ENCODE measurements at places on chromosomes 13 and 19.

- no peak for DNase-seq
These were observed 182.5 kb upstream of the OBI1 start for GRCh38 chr13:78841358-78841963.

DNA sequence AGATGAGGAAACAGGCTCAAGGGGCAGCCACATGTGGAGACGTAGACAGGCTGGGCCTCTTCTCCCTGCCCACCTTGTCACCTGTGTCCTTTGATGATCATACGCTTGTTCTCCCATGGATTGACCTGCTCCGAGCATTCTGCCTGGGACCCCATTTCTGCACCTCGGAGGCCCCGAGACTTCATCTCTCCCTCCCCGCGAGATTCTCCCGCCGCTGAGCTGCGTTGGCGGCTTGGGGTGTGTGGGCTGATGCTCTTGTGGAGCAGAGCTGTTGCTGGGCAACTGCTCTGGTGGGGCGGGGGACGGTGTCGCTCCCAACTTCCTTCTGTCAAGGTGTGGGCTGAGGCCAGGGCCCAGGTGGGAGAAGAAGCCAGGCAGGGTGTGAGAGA, 22.1 kb downstream of the MAST3 start:
- DNase-seq = no peak

GRCh38 chr19:46925548-46925950, 64.8 kb downstream of the ARHGAP35 start:
- DNase-seq = no peak

DNA sequence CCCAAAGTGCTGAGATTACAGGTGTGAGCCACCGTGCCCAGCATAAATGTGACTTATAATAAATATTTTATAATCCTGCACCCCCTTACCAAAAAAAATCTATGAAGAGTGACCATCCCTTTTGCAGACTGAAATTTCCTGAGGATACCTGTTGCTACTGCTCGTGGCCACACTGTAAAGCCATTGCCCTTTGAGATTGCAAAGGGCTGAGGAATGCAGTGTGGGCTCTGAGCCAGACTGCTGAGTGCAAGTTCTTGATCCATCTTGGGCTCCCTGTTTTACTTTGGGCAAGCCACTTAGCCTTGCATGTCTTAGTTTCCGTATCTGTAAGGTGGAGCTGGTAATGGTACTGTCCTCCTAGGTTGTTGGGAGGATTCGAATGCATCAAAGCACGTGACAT, 23.4 kb downstream of the SIPA1L3 start:
- DNase-seq = peak; percentile 70

- DNase-seq = no peak
These were observed 69.2 kb downstream of the ZNF100 start for GRCh38 chr19:21698215-21698614.

DNA sequence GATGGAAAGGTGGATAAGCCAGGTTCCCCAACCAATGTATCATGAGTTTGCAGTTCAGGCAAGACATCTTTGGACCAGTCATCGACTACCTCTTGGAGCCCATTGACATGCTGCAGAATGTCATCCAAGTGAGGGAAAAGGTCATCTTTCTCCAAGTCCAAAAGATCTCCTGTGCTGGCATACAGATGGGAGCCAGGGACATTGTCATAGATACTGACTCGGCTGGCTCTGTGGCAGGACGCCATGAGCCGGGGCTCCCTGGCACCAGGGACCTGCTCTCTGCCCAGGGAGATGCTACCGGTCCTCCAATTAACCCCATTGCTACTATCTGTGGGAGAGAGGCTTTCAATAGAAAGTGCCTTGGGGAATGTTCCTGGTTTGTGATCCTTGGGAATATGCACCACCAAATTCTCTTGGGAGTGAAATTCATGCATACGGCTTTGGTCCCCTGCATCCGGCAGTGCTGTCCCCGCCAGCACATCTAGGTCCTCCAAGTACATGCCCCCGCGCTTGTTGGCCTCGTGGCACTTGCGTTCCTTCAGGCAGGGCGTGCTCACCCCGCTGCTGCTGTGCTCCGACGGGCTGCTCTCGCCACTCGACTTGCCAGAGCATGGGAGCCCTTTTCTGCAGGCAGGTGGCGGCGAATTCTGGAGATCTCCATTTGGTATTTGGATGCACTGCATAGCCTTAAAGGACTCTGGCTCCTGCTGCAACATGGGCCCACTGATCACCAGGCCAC, 113.0 kb downstream of the KL start:
- DNase-seq = no peak

- no peak for DNase-seq
These were observed 18.0 kb upstream of the LRCH1 start for GRCh38 chr13:46535002-46535401.

DNA sequence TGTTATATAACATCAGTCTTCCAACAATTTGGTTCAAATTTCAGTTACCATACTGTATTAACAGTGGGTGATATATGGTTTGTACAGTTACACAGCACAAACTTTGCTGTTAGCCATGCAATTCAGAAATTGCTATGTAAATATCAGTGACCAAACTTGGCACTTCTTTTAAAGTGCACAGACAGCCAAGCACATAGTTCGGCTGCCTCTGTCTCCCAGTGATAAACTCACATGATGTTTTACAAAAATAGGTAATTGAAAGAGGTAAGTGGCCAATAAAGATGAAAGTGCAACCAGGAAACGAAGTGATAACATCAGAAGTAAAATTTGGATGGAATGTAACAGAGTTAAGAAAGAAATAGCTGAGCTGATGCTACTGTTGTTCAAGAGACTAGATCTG, 143.9 kb downstream of the PCDH9 start:
- DNase-seq = no peak

DNA sequence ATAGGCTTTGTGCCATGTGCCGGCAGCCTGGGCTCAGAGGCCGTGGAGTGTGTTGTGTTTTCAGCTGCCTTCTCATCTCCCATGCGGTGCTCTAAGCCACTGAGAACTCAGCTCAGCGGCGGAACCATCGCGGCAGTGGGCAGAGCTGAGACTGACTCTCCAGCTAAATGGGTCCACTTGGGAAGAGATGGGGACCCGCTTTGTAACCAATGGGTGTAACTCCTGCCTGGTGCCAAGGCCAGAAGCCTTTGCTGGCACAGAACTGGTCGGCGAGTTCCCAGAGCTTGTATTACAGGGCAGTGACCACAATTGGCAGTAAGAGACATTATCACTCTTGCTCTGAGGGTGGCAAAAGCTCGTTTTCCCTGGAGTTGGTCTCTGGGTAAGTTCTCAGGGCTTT, 183.0 kb downstream of the STK24 start:
- no peak for DNase-seq

- DNase-seq = no peak
These were observed 966.3 kb downstream of the DIAPH3 start for GRCh38 chr13:59197397-59197796.

GRCh38 chr19:17159466-17160393, 55.4 kb upstream of the USE1 start:
- no peak for DNase-seq

DNA sequence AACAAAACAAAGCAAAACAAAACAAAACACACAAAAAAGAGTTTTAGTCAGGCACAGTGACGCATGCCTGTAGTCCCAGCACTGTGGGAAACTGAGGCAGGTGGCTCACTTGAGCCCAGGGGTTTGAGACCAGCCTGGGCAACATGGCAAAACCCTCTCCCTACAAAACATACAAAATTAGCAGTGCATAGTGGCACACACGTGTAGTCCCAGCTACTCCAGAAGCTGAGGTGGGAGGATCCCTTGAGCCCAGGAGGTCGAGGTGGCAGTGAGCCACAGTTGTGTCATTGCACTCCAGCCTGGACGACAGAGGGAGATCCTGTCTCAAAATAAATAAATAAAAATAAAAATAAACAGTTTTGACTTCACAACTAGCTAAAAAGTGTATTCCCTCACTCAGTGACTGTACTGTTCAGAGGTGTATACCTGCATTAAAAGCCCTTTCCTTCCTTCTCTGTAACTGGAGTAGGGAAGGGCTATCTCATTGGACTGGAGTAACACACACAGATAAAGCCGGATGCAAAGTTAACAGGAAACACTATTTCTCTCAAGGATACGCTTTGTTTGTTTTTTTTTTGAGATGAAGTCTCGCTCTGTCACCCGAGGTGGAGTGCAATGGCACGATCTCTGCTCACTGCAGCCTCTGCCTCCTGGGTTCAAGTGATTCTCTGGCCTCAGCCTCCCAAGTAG, 3.7 kb upstream of the BAX start:
- DNase-seq = no peak

GRCh38 chr13:96397807-96398206, 307.9 kb downstream of the HS6ST3 start:
- DNase-seq = no peak

DNA sequence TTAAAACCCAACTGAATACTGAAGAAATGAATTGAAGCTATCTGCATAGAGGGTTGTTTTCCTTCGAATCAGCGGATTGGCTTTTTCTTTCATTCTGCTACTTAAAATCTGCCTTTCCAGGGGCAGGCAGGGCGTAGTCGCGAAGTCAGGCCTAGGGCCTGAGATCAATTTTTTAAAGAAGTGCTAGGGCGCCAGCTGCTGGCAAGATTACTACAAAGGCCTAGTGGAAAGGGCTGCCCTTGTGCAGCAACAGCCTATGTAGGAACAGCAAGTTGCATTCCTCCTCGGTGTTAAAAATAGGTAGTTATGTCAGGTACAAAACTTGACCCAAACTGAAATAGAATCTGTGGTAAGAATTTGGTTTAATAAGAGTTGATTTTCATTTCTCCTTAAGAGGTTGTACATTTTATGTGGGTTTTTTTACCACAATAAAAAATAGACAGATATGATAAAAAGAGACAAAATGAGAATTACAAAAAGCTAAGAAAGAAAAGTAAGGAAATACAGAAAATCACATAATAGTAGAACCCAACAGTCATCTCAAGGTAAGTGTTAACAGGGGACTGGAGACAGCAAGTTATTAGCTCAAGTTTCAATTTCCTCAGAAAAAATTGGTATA, 9.5 kb upstream of the URAD start:
- peak; percentile 40 for DNase-seq

GRCh38 chr19:19152668-19153384, 14.5 kb upstream of the TMEM161A start:
- DNase-seq = no peak

GRCh38 chr19:16308081-16308480, 16.5 kb upstream of the KLF2 start:
- DNase-seq = no peak

DNA sequence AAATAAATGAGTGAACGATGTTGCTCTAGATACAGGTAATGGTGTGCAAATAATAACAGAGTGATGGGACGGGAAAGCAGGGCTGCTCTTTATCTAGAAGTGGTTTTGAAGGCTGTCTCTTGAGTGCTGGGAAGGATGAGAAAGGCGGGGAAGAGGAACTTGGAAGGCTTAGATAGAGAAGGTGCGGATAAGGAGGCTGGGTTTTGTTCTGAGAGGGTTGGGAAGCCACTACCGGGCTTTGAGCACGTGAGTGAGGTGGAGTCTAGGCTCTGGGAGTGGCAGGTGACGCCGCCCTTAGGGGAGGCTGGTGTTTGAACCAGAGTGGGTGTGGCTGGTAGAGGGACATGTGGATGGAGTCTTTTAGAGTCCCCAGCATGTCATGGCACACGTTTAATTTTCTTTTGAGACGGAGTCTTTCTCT, 811 bp downstream of the ARMC6 start:
- peak; percentile 80 for DNase-seq

GRCh38 chr19:19460761-19461265, 54.5 kb downstream of the TSSK6 start:
- peak; percentile 80 for DNase-seq

DNA sequence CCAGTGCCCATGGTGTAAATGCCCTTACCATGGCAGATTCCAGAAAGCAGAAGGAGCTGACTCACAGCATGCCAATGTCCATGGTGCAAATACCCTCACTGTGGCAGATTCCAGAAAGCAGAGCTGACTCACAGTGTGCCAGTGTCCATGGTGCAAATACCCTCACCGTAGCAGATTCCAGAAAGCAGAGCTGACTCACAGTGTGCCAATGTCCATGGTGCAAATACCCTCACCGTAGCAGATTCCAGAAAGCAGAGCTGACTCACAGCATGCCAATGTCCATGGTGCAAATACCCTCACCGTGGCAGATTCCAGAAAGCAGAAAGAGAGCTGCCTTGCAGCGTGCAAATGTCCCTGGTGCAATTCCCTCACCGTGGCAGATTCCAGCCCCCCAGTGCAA, 163.8 kb upstream of the SOX1 start:
- no peak for DNase-seq

DNA sequence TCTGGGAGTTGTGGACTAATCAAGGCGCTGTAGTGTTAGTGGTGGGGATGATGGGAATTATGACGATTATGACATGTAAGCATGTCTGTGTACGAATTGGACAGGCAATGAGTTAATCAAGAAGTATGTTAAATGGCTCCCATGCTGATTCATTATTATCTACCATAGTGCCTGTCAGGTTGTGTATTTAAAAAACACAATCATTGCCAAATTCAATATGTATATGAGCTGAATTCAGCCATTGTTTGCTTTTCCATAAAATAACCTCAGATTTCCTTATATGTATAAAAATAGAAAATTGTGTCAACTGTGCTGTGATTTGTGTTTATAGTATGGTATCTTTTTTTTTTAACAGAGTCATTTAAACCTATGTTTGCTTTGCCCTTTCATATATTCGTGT, 37.1 kb downstream of the PCCA start:
- no peak for DNase-seq

DNA sequence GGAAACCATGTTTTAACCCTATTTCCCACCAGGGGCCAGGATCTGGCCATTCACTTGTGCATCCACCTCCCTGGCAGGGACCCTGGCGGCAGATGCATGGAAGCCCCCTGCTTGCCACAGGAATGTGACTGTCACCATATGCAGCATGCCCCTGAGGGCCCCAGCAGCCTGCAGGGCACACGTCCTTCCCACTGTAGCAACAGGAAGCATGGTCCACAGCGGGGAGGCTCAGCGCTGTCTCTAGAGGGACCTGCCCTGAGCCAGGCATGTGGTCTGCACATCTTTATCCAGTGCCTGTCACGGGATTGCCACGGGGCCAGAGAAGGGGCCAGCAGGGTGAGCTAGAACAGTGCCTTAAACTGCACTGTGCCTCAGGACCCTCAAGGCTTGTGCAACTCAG, 34.9 kb upstream of the MCF2L start:
- no peak for DNase-seq

GRCh38 chr19:2600914-2601870, 101.3 kb downstream of the GNG7 start:
- peak; percentile 58 for DNase-seq

DNA sequence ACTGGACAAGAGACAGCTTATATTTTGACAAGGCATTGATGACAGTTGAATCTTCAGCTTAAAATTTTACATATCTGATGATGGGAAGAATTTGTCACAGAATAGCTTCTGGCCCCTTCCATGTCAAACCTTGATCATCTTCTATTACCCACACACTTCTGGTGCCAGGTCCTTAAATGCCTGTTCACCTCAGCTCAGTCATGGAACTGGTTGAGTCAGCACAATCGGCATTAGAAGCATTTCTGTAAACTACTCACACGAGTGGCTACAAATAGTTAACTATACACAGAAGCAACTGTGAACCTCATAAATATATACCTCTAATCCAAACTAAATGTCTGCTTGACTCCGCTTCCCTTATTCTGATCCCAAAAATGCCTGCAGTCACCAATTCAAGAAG, 161.2 kb downstream of the FOXO1 start:
- DNase-seq = no peak

All from upper lobe of right lung (tissue), 1 donor.